ENCODE measurements at places on chromosomes 4 and X.

GRCh38 chr4:106032851-106033286, 137.6 kb downstream of the NPNT start:
- DNase-seq = no peak

DNA sequence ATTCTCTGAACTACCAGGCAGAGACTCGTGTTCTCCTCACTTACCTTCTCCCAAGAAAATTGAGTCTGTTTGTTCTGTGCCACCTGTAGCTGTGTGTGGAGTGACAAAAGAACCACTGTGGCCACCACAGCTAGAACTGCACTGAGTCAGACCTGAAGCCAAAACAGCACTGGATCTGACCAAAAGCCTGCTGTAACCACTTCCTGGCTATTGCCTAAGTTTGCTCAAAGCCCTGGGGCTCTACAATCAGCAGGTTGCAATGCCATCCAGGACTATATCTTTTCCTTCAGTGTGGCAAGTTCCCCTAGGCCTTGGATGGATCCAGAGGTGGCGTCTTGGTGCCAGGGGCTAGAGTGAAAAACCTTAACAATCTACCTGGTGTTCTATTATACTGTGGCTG, 449.1 kb downstream of the FAM133A start:
- DNase-seq = no peak

- no peak for DNase-seq
These were observed 68.8 kb downstream of the FNIP2 start for GRCh38 chr4:158837527-158838141.

DNA sequence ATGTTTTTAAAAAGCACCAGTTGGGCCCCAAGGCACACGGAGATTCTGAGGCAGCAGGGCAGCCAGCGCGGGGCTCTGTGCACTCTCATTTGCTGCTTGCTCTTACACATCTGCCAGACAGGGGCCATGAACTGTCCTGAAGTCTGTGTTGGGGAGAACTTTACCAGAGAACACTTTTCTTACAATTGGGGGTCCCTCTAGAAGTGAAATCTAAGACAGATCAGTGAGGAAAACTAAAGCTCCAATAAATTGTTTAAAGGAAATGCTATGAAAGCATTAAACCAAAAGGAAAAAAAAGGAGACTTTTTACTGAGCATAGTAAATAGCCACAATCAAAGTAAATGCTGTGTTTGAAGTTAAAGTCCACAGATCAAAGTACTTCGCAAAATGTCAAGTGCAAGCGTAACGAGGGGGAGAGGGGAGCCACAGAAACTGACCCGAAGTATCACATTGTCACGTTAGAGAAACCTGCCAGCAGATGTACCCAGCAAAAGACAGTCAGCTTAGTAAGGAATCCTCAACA, 37.8 kb downstream of the SORBS2 start:
- no peak for DNase-seq

DNA sequence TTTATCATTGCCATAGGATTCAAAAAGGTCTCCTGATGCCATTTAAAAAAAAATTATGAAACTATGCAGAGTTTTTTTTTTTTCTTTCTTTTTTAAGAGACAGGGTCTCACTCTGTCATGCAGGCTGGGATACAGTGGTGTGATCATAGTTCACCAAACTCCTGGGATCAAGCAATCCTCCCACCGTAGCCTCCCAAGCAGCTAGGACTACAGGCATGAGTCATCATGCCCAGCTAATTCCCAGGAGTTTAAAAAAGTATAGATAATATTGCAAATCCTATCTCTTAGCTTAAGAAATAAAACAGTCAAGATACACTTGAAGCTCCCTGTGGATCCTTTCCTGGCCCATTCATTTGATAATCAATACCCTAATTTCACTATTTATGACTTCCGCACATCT, 58.6 kb upstream of the PRSS48 start:
- DNase-seq = no peak

- DNase-seq = no peak
These were observed 133.7 kb upstream of the CPXCR1 start for GRCh38 chrX:88613338-88613737.

GRCh38 chr4:81412946-81413495, 58.7 kb downstream of the RASGEF1B start:
- DNase-seq = no peak

GRCh38 chr4:96205143-96205936, 365.4 kb downstream of the PDHA2 start:
- DNase-seq = no peak

All from left hindlimb (tissue), 1 donor.